ENCODE measurements at places on chromosomes 7 and 10.

- no peak for DNase-seq
Measured at GRCh38 chr10:49270565-49270964, 28.4 kb upstream of the C10orf71 start.

GRCh38 chr10:10911471-10911921, 106.2 kb upstream of the CELF2 start:
- no peak for DNase-seq

DNA sequence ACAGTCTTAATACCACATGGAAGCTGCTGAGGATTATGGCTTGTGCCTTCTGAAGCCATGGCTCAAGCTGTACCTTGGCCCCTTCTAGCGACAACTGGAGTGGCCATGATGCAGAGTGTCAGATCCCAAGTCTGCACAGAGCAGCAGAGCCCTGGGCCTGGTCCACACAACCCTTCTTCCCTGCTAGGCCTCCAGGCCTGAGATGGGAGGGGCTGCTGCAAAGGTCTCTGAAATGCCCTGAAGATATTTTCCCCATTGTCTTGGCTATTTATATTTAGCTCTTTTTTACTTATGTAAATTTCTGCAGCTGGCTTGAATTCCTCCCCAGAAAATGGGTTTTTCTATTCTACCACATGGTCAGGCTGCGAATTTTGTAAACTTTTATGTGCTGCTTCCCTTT, 804.6 kb upstream of the ZWINT start:
- DNase-seq, result no peak

DNA sequence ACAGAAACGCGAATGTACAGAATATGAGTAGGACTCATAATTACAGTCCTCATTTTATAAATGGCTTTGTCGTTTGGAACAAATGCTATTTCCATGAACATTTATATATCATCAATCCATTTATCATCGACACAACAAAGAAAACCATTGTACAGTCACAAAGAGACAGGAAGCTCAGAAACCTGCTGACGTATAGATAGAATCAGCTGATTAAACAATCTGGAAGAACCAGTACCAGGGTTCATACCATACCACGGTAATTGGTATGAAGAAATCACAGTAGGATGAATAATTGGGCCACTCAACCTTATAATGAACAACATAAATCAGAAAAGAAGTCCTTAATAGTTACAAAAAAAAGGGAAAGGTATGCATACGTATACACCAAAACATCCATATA, 295.0 kb downstream of the PARD3 start:
- no peak for DNase-seq

DNA sequence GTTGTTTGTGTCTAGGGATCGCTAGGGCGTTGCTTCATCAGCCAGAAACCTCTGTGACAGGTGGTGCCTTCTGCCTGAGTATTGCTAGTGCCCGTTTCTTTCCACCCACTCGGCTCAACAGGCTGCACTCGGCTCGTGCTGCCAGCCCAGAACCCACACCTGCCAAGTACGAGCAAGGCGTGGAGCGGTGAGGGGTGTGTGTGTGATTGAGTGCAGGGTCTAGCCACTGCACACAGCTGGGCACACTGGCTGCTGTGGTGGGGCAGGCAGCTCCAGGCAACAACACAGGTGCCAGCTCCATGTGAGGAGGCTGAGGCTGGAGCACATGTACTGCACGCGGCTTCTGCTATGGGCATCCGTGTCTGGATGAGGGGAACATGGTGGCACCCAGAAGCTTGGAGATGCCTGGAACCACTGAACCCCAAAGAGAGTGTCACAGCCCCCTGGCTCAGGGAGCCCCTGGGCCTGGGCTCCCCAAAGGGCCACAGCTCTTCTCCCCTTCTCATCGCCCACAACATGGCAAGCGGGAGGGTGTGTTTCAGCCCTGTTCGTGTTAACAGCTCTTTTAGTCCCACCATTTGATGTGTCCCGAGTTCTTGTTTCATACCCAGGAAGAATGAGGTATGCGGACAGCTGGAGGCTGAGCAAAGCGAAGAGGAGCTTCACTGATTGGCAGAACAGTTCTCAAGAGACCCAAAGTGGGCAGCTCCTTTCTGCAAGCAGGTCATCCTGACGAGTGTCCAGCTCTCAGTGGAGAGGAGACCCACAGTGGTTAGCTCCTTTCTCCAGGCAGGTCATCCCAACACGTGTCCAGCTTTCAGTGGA, 78.1 kb downstream of the HDAC9 start:
- no peak for DNase-seq

DNA sequence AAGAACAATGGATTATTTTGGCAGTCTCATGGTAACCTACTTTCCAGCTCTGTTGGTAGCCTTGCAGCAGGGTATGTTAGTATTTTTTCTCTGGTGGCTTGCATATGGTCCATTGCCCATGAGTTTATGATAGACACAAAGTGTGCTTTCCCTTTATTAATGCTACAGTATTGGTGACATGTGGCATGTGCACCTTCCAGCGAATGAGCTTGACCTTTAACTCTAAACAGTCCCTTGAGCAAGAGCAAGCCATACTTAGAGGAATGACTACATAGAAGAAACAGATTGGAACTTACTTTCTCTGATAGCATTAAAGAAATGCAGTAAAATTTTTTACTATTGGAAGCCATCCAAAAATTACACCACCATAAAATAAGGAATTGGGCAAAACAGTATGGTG, 73.9 kb downstream of the VTI1A start:
- no peak for DNase-seq

DNA sequence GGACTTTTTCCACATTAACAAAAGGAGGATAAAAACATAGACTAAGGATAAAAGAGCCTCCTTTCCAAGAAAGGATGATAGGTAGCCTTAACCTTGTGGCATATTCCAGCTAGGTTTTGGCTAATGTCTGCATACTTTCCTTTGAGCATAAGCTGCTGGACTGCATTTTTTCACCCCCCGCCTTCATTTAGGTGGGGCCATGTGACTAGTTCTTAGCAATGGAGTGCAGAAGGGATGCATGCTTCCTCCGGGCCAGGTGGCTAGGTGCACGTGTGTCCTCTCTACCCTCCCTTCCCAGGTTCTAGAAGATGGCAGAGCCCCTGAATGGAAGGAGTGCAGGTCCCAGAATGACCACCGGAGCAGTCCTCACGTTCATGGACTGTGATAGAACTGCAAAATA, 59.8 kb downstream of the BPGM start:
- DNase-seq, result no peak

DNA sequence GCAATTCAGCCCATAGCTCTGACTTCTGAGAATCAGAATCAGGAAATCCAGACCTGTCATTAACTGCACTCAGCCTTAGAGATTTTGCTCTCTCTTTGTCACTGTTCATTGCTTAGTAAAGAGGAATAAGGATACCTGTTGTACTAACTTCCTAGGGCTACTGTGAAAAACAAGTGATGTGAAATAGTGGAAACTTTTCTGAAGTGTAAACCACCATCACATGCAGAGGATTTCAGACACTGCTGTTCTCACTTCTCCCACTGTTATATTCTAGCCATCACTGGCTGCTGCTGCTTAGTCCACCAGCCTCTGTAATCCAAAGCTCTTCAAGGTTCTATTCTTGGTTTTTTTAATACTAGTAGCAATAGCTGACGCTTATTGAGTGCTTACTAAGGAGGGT, 129.6 kb upstream of the CCDC6 start:
- no peak for DNase-seq

DNA sequence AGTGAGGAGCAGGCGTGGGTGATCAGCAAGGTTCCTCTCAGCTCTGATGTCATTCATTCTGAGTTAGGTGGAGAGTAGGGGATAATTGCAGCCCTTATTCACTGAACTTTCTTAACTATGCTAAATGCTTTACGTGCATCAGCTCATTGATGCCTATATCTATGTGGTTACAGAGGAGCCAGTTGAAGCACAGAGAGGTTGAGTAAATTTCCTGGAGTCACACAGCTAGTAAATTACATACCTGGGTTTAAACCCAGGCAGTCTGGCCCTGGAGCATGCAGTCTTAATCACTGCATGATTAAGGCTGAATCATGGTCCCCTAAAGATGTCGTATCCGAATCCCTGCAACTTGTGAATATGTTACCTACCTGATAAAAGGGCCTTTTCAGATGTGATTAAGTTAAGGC, 99.6 kb downstream of the GRK5 start:
- DNase-seq, result no peak

- DNase-seq, result no peak
Measured at GRCh38 chr10:21524131-21524525, 1.4 kb downstream of the SKIDA1 start.

- no peak for DNase-seq
Measured at GRCh38 chr10:28097633-28098032, 98.8 kb upstream of the ODAD2 start.

GRCh38 chr7:16428182-16428581, 6.8 kb upstream of the CRPPA start:
- DNase-seq, result no peak

GRCh38 chr10:92848441-92849233, at the start of gene EXOC6:
TSS of gene EXOC6 (plus strand) at chr10:92848520. CDS start at chr10:92848534, 14 bp downstream.
- peak; percentile 79 for DNase-seq

DNA sequence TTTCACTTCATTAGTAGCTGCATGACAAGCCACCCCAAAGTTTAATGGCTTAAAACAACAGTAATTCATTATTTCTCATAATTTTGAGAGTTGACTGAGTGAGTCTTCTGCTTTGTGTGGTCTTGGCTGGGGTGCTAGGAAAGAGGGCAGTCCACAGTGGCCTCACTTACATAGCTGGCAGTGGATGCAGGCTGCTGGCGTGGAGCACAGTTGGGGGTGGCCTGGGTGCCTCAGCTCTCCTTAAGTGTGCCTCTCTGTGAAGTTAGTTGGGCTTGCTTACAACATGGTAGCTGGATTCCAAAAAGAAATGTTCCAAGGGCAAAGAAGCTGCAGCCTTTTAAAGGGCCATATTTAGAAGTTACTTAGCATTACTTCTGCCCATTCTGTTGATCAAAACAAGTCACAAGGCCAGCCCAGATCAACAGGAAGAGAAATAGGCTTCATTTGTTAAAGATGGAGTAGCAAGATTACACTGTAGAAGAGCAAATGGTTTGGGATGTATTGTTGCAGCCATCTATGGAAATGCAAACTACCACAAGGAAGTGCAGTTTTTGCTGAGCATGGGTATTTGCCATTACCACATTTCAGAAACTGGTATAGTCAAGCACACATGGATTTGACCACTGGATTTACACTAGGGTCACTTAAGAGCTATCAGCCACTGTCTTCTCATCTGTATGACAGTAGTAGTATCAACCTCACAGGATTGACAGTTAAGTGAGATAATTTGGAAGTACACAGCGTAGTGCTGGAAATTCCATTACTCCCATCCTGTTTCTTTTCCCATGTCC, 33.6 kb downstream of the ZEB1 start:
- DNase-seq, result no peak

- DNase-seq, result no peak
Measured at GRCh38 chr10:29102233-29102632, 186.6 kb upstream of the LYZL1 start.

DNA sequence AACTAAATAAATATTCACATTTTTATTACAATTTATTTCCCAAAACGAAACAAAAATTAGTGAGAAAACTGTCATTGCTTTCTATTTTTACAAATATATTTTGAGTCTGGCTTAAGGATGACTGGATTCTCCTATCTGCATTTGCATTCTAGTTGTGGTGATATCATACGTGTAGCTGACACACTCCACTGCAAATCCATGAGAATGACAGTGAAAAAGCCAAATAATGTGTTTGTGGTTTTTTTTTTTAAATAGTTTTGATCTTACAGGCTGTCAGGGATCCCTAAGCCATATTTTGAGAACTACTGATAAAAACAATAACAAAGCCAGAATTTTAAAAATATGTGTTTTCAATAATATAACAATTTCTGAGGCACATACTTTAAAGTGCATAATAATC, 5.8 kb upstream of the STAMBPL1 start:
- DNase-seq, result no peak

- no peak for DNase-seq
Measured at GRCh38 chr10:10392511-10392910, 625.2 kb upstream of the CELF2 start.
